Astrocyte (in vitro differentiated cells and primary cell): ENCODE measurements at places on chromosomes 2 and 18. TPM values are rescaled to one million over a fixed set of nuclear protein-coding genes. Genes with fewer than 3 reads are reported as not detected.

C2orf66 gene
- total RNA-seq: 0.29 and 0.54 TPM in 2 replicates

- peaks cover 25% of the 10 kb centered on the region for H3K36me3 ChIP-seq
- H3K27ac ChIP-seq: no peak overlapping the region
- no peaks in the 10 kb centered on the region for H3K27me3 ChIP-seq
- H3K4me1 ChIP-seq: peaks cover 6% of the 10 kb centered on the region
- no peak overlapping the region for H3K4me3 ChIP-seq
Observed at GRCh38 chr2:64637931-64638330, 15.8 kb downstream of the SERTAD2 start.

DNA sequence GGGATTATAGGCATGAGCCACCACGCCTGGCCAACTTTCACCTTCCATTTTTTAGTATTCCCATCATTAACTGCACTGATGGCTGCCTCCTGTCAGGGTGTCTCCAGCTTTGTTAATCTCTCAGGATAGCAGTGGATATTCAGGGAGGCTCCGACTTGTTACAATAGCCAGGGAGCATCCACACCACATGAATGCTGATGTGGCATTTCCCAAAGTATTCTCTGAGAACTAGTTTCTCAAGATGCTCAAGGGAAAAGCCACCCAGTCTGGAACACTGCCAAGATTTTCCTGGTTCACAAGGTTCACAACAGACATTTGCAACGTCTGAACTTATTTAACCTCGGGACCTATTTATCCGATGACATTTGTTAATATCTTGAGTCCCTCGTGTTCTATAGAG lies 33.8 kb downstream of the ZNF519 start:
- no peak overlapping the region for H3K27ac ChIP-seq
- no peaks in the 10 kb centered on the region for H3K4me1 ChIP-seq
- H3K4me3 ChIP-seq: no peak overlapping the region
- H3K36me3 ChIP-seq: peaks cover 9% of the 10 kb centered on the region

- no peak overlapping the region for H3K27ac ChIP-seq
- peaks cover 2% of the 10 kb centered on the region for H3K4me1 ChIP-seq
- peak; percentile 22 for DNase-seq
- H3K4me3 ChIP-seq: no peak overlapping the region
- H3K36me3 ChIP-seq: no peaks in the 10 kb centered on the region
- H3K27me3 ChIP-seq: no peaks in the 10 kb centered on the region
Observed at GRCh38 chr2:134683561-134684112, 35.2 kb downstream of the TMEM163 start.

CFAP65 gene
- 0.22 and 0.27 TPM in 2 replicates for total RNA-seq

GRCh38 chr2:198287706-198288105 lies 483.3 kb downstream of the PLCL1 start:
- no peak for DNase-seq
- no peak overlapping the region for H3K4me3 ChIP-seq
- H3K27ac ChIP-seq: no peak overlapping the region
- no peaks in the 10 kb centered on the region for H3K27me3 ChIP-seq

GRCh38 chr2:127107622-127107999 lies 657 bp upstream of the BIN1 start:
- H3K4me1 ChIP-seq: peaks cover 23% of the 10 kb centered on the region
- H3K27me3 ChIP-seq: peaks cover 2% of the 10 kb centered on the region
- peak overlapping the region; percentile 64 for H3K27ac ChIP-seq
- peak; percentile 33 for DNase-seq
- peak overlapping the region; percentile 84 for H3K4me3 ChIP-seq
- no peaks in the 10 kb centered on the region for H3K36me3 ChIP-seq

- H3K4me1 ChIP-seq: no peaks in the 10 kb centered on the region
- DNase-seq: no peak
- H3K27me3 ChIP-seq: no peaks in the 10 kb centered on the region
Observed at GRCh38 chr2:53821810-53822209, 35.0 kb downstream of the ERLEC1 start.

DNA sequence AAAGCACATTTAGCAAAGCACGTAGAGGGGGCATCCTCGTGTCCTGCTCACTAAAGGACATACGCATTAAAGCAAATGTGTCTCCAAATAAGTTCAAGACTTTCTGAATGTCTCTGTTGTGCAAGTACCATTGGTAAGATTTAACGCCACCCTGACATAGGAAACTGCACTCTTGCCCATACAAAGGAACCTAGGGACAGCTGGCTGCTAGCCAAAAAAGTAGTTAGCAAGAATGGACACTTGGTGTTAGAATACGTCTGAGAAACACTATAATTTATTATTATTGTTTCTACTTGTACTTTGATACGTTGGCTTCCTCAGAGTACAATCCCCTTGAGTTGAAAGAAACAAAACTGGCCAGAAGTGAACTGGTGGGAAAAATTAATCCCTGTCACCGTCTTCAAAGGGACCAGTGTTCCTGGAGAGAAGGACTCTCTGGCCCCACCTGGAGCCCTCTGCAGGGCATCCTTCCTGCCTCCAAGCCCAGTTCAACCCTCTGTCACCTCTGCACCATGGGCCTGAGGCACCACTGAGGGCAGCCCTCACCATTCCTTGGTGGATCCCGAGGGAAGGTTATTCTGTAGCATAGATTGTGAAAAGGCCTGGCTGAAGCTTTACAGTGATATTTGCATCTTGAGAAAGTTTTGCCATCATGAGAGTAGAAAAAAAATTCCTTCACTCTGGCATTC lies 51.4 kb upstream of the APCDD1 start:
- H3K4me3 ChIP-seq: no peak overlapping the region
- H3K27ac ChIP-seq: no peak overlapping the region
- H3K27me3 ChIP-seq: peaks cover 12% of the 10 kb centered on the region

GRCh38 chr2:239835056-239835455 lies 190.1 kb downstream of the NDUFA10 start:
- no peaks in the 10 kb centered on the region for H3K36me3 ChIP-seq
- DNase-seq: no peak
- no peaks in the 10 kb centered on the region for H3K27me3 ChIP-seq
- no peak overlapping the region for H3K4me3 ChIP-seq
- H3K4me1 ChIP-seq: no peaks in the 10 kb centered on the region
- no peak overlapping the region for H3K27ac ChIP-seq
